ENCODE measurements at places on chromosomes 13 and 19.

DNA sequence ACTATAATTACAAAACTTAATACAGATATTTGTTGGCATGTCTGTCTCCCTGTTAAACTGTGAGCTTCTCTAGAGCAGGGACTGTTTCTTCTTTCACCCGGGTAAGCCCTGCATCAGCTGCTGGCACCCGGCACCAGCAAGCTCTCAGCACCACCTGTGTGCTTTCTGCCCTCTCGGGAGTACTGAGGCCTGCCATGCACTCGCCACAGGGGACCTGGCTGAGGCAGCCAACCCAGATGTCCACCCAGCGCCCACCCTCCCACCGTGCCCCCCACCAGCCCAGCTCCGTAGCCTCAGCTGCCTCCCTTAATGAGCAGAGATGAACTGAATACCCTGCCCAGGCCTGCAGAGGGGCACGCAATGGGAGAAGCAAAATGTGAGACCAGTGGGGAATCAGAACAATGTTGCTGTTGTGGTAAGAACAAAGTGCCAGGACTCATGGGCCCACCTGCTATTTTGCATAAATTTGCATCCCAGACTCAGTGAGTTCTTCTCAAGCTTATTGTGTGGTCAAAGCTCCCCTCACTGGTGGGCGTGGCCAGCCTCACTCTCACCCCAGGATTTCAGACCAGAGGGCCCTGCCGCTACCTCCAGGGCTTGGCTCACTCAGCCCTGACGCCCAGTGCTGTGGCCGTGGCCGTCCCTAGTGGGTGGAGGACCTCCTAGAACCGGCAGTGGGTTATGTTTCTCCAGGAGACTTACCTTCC is 14.6 kb upstream of the SERPINE3 start:
- DNase-seq: no peak

DNA sequence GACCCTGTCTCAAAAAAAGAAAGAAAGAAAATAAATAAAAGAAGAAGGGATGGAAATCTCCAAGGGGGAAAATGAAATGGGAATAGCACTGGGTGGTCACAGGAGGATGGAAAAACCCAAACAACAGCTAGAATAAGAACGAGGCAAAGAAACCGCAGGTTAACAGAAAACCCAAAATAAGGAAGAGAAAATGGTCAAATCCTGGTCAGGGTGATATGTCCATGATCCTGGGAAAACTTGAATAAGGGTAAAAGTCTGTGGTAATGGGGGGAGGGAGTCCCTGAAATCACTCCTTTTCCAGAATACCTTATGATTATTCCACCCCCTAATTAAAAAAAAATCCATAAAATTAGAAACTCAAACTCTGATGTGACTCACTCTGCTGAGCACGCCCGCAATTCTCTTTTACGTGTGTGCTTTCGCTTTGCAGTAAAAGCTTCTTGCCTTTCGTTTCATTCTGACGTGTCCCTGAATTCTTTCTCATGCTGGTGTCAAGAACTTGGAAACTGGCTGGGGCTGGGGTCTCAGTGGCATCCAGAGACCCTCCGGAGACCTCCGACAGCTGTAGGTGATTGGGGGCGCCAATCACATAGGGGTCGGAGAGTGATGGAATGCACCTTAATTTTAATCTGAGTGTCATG is 4.3 kb upstream of the NAXD start:
- DNase-seq: peak; percentile 83

DNA sequence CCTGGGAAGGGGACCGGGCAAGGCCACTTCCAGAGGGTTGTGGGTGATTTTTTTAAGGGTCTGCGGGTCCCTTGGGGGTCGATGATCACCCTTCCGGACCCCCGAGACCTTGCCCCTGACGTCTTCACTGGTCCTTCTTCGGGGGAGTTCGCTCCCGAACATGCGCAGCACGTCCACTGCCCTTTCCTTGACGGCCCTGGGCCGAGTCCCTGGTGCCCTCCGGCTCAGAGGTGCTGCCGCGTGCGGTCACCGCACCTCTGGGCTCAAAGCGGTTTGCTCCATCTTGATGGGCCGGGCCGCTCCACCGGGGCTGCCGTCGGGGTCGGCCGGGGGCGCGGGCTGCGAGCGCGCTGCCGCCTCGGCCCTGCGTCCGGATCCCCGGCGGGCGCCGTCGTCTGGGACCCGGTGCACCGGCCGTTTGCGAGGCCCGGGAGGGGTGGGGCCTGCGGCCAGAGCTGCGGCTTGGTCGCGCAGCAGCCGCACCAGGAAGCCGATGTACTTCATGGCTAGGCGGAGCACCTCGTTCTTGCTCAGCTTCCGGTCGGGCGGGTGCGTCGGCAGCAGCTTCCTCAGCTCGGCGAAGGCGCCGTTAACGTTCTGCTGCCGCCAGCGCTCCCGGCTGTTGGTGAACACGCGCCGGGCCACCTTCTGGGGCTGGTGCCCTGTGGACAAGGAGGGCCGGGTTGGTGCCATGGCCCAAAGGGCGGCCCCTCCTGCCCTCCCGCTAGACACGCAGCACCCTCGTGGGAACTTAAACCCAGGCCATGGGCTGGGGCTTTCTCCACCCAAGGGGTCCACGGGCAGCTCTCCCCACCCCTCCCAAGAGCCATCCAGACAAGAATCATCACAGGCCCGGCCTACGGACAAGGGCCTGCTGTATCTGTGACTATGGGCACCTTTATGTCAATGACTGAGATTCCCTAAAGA is 3.3 kb downstream of the LYL1 start:
- peak; percentile 88 for DNase-seq

DNA sequence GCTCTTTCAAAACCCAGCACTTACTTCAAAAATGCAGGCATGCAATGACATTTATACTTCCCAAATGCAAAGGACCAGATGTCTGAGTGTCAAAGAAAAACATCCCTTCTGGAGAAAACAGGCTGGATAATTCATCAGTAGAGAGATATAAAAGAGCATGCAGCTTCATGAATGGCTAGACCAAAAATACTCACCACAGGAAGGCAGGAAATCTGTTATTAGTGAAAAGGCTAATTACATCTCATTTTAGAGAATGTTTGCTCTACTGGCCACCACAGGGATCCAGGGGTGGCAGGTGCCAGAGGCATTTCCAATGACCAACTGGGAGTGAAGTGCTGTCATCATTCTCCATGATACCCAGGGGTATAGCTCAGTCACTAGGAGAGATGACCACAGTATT is 106.5 kb downstream of the LHFPL6 start:
- DNase-seq: no peak
